ENCODE measurements at places on chromosomes 12 and 14. TPM values are rescaled to one million over a fixed set of nuclear protein-coding genes. Genes with fewer than 3 reads are reported as not detected.

GRCh38 chr12:8644345-8645248 is 18.0 kb downstream of the MFAP5 start:
- no peak for DNase-seq
- H3K4me3 ChIP-seq = no peak overlapping the region
- no peaks in the 10 kb centered on the region for H3K4me1 ChIP-seq
- no peaks in the 10 kb centered on the region for H3K36me3 ChIP-seq
- H3K27me3 ChIP-seq = peaks cover 13% of the 10 kb centered on the region

SLCO1B1 gene
- not detected for polyA plus RNA-seq

DNA sequence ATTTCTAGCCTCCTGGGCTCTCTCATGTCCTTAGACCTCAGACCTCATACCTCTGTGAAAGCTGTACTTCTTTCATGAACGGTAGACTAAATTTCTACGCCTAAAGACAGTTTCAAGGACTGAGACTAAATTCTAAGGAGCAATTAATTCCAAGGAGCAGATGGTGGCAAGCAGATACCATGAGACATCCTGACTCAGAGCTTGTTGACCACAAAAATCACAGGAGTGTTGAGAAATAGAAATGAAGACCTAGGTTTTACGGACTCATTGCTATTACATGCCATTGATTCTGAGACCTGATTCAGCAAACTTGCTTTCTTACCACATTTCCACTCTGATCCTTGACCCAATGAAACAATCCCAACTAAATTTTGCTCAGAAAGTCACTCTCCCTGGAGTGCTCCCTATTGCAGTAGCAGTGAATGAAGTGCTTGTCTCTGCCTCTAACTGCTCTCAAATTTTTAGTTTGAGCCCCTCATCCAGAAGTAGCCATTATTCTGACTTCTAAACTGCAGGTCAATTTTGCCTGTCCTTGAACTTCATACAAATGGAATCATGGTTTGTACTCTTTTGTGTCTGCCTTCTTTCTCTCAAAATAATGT is 52.0 kb downstream of the PEX5 start:
- no peak overlapping the region for H3K4me3 ChIP-seq
- no peaks in the 10 kb centered on the region for H3K36me3 ChIP-seq
- H3K4me1 ChIP-seq = no peaks in the 10 kb centered on the region
- no peak for DNase-seq

DNA sequence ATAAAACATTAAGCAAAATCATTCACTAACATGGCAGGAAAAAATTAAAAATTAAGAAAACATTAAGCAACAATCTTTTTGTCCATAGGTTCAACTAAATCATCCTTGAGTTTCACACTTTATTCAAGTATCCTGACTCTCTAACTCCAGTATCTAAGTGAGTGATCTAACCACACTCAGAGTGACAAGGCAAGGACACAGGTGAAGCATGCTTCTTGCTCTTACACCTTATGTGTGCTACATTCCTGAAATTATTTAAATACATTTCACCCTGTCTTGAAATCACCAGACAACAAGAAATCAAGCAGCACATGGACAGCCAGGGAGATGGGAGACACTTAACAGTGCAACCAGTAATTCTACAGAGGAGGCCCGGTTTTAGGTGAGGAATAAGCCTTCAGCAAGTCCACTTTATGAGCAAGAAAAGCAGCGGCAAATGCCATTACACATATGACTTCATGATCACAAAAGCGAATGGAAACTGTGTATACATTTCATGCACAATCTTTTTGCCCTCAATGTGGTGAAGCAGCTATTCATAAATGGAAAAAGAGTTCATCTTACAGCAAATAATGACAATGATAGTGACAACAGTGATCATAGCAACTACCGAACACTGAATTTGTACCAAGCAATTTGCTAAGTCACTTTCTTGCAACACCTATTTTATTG is 37.4 kb downstream of the PHLDA1 start:
- no peak overlapping the region for H3K27ac ChIP-seq
- no peaks in the 10 kb centered on the region for H3K27me3 ChIP-seq
- no peak for DNase-seq
- H3K36me3 ChIP-seq = no peaks in the 10 kb centered on the region

GRCh38 chr12:102953221-102953620 is 4.3 kb upstream of the ASCL1 start:
- no peaks in the 10 kb centered on the region for H3K36me3 ChIP-seq
- no peak for DNase-seq
- H3K27me3 ChIP-seq = no peaks in the 10 kb centered on the region
- peaks cover 9% of the 10 kb centered on the region for H3K4me1 ChIP-seq
- no peak overlapping the region for H3K27ac ChIP-seq

DNA sequence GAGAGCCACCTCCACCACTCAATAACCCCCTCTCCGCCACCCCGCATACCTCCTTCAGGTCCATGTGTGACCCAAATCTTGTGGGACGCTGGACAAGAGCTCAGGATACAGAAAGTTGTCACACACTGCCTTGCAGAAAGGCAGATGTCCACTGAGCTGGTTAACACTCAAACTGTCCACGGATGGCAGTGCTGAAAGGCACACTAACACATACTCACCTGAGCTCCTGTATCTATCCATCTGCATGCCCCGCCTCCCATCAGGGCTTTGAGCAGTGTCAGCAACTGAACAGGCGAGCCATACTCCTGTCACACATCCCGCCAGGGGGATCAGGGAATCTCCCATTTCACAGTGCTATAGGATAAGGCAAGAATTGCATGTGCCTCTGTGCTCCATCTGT is 642.0 kb downstream of the GALC start:
- no peaks in the 10 kb centered on the region for H3K4me1 ChIP-seq
- H3K27me3 ChIP-seq = no peaks in the 10 kb centered on the region
- no peak for DNase-seq
- no peak overlapping the region for H3K4me3 ChIP-seq
- no peak overlapping the region for H3K27ac ChIP-seq
- H3K36me3 ChIP-seq = no peaks in the 10 kb centered on the region

HNF1A gene
- polyA plus RNA-seq = not detected

- no peak overlapping the region for H3K27ac ChIP-seq
- H3K4me1 ChIP-seq = peaks cover 52% of the 10 kb centered on the region
- no peak for DNase-seq
Observed at GRCh38 chr12:120249875-120250795, 15.4 kb downstream of the PXN start.

ADCY6 gene
- 46.4 TPM for polyA plus RNA-seq

GRCh38 chr12:26378711-26379110 is 183.3 kb downstream of the SSPN start:
- no peak overlapping the region for H3K27ac ChIP-seq
- no peak for DNase-seq
- H3K4me1 ChIP-seq = peaks cover 14% of the 10 kb centered on the region
- no peaks in the 10 kb centered on the region for H3K36me3 ChIP-seq

GRCh38 chr14:30195941-30196340 is 268.3 kb upstream of the PRKD1 start:
- no peak overlapping the region for H3K4me3 ChIP-seq
- H3K27ac ChIP-seq = peak overlapping the region; percentile 64
- DNase-seq = no peak
- H3K4me1 ChIP-seq = no peaks in the 10 kb centered on the region
- H3K27me3 ChIP-seq = no peaks in the 10 kb centered on the region

DNA sequence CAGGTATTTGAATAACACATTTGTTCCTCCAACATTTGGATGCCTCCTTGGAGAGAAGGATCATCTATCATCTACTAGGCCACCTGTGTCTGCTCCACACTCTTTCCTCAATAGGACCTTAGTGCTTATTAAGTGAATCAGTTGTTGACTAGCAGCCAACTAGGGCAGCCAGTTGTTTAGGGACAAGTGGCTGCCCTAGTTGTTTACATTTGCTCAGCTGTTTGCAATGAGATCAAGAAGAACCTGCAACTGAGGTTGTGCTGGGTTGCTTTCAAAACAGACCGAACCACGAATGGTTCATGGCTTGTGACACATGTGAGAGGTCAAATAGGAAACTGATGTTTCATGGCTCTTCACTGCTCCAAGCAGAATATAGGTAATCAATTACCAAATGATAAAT is 53.8 kb downstream of the TMCC3 start:
- no peak for DNase-seq
- H3K27ac ChIP-seq = no peak overlapping the region
- H3K36me3 ChIP-seq = no peaks in the 10 kb centered on the region
- no peaks in the 10 kb centered on the region for H3K27me3 ChIP-seq

DNA sequence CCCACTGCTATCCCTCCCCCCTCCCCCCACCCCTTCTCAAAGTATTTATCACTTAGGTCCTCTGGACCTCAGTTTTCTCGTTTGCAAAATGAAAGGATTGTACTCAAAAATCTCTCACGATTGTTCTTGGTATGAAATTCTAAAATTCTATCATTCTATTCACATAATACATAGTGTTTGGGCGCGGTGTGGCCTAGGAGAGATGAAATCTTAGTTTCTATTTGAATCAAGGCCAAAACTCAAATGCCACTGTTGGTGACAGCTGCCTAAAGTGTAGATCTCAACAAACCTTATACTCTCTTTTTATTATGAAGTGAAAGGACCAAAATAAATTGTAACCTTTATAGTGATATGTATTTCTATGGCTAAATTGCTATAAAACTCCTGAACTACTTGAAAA is 23.7 kb upstream of the YAF2 start:
- no peak for DNase-seq
- H3K27me3 ChIP-seq = no peaks in the 10 kb centered on the region
- no peak overlapping the region for H3K4me3 ChIP-seq
- no peaks in the 10 kb centered on the region for H3K36me3 ChIP-seq
- H3K4me1 ChIP-seq = no peaks in the 10 kb centered on the region

DNA sequence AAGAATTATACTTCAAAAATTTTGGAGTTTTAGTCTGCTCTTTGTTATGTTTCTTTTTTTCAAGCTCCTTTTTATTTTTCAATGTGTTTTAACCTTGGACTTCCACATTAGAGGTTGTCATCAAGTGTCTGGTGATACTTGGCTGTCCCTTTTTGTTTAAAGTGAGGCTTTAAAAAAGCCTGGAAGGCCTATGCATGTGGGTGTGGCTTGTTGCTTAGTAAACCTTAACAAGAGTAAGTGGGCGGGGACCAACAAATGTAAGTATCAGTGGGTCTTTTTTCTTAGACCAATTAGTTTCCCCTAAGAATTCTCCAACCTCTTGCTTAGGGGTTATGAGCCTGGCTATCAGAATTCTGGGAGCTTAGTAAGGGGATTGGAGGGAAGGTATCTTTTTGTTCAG is 26.4 kb downstream of the HCFC2 start:
- no peaks in the 10 kb centered on the region for H3K27me3 ChIP-seq
- no peak overlapping the region for H3K4me3 ChIP-seq
- H3K4me1 ChIP-seq = no peaks in the 10 kb centered on the region
- H3K36me3 ChIP-seq = peaks cover 66% of the 10 kb centered on the region
- no peak for DNase-seq

DNA sequence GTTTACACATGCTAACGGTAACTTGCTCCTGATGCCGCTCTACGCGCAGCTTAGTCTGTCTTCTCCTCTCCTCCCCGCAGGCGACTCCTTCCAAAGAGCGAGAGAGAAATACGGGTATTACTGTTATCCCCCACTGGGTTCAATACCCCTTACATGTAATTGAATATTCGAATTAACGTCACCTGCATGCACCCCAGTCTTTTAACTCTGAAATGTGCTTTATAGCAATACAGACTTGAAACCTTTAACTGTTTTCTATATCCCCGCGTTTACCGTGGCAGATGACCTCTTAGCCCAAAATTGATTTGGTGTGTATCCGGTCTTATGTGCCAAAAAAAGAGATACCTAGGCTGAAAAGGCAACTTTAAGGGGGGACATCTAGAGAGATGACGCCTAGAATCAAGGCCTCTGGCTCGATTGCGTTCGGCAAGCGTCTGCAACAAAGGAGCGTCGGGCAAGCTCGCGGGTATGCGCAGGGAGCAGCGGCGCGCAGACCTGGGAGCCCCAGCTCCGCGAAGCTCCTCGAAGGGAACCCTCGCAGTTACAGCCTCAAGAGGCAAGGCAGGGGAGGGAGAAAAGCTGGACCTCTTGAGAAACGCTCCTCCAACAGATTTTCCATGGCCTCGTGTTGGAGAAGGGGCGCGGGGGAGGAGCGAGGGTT is 6.8 kb upstream of the FOXG1 start:
- no peak overlapping the region for H3K27ac ChIP-seq
- DNase-seq = no peak
- no peak overlapping the region for H3K4me3 ChIP-seq
- no peaks in the 10 kb centered on the region for H3K4me1 ChIP-seq
- H3K27me3 ChIP-seq = peaks cover 96% of the 10 kb centered on the region
- H3K36me3 ChIP-seq = no peaks in the 10 kb centered on the region

- no peaks in the 10 kb centered on the region for H3K27me3 ChIP-seq
- H3K4me3 ChIP-seq = no peak overlapping the region
- peak; percentile 37 for DNase-seq
- H3K36me3 ChIP-seq = no peaks in the 10 kb centered on the region
Observed at GRCh38 chr12:43347026-43347425, 205.0 kb downstream of the ADAMTS20 start.

GRCh38 chr14:74488786-74489397 is 4.2 kb downstream of the NPC2 start:
- peak overlapping the region; percentile 56 for H3K27ac ChIP-seq
- H3K4me3 ChIP-seq = no peak overlapping the region
- peaks cover 9% of the 10 kb centered on the region for H3K36me3 ChIP-seq
- H3K4me1 ChIP-seq = peaks cover 10% of the 10 kb centered on the region
- no peak for DNase-seq

GRCh38 chr12:12885096-12885792 is 6.1 kb upstream of the GPRC5A start:
- no peaks in the 10 kb centered on the region for H3K27me3 ChIP-seq
- DNase-seq = no peak
- no peak overlapping the region for H3K27ac ChIP-seq
- H3K36me3 ChIP-seq = no peaks in the 10 kb centered on the region

- H3K27ac ChIP-seq = no peak overlapping the region
- H3K27me3 ChIP-seq = no peaks in the 10 kb centered on the region
- no peak for DNase-seq
- no peaks in the 10 kb centered on the region for H3K4me1 ChIP-seq
- no peak overlapping the region for H3K4me3 ChIP-seq
Observed at GRCh38 chr14:101731187-101732080, 30.1 kb upstream of the PPP2R5C start.

DNA sequence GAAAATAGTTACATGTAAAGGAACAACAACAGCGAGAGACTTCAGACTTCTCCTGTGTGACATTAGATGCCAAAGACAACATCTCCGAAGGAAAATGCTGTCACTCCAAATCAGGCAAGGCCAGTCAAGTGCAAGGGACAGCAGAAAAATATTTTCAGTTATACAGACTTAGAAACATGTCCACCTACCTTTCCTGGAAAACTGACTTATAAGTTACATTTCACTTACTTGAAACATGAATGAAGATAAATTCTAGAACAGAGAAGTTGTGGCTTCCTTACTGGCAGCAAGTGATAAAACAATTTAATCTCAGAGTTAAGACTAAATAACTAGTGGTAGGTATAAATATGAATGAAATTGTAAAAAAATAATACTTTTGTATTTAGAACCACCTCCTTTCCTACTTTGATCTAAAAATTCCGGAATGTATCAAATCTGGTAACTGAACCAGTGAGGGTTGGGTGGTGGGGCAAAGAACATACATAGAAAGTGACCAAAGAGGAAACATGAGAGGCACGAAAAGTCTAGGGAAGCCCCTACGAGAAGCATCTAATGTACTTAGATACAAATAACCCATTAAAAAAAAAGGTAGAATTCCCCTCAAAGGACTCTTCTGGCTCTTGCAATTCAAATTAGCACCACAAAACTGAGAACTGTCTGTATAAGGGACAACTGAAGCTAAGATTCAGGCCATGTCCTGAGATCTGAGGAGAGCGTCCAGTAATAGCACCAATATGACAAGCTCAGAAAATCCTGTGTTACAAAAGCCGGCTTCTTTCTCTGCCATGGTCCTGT is 21.2 kb downstream of the MTHFD1 start:
- H3K4me3 ChIP-seq = no peak overlapping the region
- peaks cover 17% of the 10 kb centered on the region for H3K36me3 ChIP-seq
- no peaks in the 10 kb centered on the region for H3K4me1 ChIP-seq
- no peaks in the 10 kb centered on the region for H3K27me3 ChIP-seq
